Activated T-helper 1 cell treated with anti-CD3 and anti-CD28 coated beads, Interleukin-12 subunit alpha, Interleukin-12 subunit beta, Interleukin-2, Interleukin-4 antibody, amounts not matched to agents 30 ng/mL and 10 ng/mL and 1 ng/mL, durations not matched to agents 14 hours and 24 hours and 36 hours (primary cell): ENCODE measurements at places on chromosomes 12 and 14. TPM values are rescaled to one million over a fixed set of nuclear protein-coding genes. Genes with fewer than 3 reads are reported as not detected.

The SAV1 gene
- 10.3 and 12.3 TPM in 2 replicates for total RNA-seq

The KRAS gene
- total RNA-seq, result 43.1 and 43.3 TPM in 2 replicates

The PAPLN gene
- total RNA-seq, result 0.39 and 0.96 TPM in 2 replicates

DNA sequence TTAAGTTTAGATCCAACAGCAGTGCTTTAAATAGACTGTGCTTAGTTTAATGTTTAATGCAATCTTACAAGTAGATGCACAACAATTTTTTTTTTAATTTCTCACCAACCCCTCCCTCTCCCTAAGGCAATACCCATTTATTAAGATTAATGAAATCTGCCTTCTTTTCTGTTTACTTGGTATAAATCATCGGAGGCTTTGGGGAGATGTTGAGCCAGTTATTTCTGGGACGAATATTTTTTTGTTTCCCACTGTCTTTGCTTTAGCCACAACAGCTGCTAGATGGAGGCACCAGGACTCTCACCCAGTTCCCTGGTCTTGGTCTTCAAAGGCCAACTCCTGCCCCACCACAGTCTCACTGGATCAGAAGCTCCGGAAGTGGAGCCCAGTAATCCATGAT, 113.4 kb downstream of the PLXNC1 start:
- no peak for DNase-seq

DNA sequence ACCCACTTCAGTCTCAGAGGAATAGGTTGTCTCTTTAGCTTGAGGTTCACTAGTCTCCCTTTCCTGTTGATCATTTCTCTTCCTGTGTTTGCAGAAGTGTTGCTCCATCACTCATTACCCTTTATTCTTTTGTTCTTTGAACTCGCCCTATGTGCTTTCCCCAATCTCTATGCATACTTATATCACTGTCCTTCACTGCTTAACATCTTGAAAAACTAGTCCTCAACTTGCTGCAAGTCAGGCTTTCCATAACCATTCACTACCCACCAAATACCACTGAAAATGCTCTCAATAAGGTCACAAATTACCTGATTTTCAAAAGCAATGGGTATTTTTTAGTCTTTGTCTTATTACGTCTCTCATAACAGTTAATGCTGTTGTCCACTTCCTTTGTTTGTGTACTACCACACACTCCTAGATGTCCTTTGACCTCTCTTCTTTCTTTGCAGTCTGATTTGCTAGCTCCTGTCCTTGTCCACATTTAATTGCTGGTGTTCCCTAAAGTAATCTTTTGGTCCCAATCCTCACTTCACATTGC, 80.8 kb downstream of the RIC8B start:
- DNase-seq, result no peak

- no peak for DNase-seq
These were observed 84.8 kb downstream of the SMOC1 start for GRCh38 chr14:69963966-69964365.

DNA sequence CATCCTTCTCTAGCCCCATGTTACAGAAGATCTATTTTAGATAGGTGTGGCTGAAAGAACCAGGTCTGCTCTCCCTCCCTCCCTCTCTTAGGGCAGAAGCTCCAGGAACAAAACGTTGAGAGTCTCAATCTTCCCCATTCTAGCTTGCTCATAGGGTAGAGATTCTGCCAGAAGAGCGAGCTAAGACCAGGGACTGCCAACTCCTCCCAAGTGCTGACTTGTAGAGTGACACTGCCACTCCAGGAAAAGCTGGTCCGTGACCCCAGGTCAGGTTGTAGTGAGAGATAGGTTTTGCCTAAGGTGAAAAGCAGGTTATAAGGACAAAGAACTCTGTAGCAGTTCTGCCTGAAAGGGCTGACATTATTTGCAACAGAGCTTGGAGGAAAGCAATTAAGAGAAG, 73.4 kb downstream of the INSM2 start:
- no peak for DNase-seq

GRCh38 chr12:127588249-127588648, 678.7 kb upstream of the TMEM132C start:
- no peak for DNase-seq

DNA sequence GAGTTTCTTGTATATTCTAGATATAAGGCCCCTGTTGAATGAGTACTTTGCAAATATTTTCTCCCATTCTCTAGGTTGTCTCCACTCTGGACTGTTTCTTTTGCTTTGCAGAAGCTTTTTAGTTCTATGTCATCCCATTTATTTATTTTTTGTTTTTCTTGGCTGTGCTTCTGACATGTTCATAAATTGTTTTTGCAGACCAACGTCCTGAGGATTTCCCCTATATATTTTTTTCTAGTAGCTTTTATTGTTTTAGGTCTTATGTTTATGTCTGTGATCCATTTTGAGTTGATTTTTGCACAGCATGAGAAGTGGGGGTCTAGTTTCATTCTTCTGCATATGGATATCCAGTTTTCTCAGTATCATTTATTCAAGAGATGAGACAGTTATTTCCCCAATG, 70.4 kb upstream of the BTG1 start:
- no peak for DNase-seq
